ENCODE measurements at places on chromosomes 6 and 20.

DNA sequence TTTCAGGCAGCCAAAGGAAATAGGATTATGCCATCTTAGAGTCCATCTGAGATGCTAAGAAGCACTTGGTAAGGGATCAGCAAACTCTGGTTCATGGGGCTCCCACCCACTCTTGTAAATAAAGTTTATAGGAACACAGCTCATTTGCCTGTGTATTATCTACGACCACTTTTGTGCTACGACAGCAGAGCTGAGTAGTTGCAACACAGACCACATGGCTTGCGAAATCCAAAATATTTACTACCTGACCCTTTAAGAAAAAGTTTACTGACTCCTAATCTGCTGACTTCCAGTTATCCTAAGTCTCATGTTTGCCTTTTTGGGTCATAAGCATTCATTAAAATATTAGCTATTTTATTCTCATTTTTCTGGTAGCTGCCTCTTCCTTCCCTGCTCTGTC, 859.0 kb downstream of the QKI start:
- no peak for DNase-seq

- no peak for DNase-seq
Measured at GRCh38 chr6:15484821-15485220, 178.0 kb downstream of the DTNBP1 start.

DNA sequence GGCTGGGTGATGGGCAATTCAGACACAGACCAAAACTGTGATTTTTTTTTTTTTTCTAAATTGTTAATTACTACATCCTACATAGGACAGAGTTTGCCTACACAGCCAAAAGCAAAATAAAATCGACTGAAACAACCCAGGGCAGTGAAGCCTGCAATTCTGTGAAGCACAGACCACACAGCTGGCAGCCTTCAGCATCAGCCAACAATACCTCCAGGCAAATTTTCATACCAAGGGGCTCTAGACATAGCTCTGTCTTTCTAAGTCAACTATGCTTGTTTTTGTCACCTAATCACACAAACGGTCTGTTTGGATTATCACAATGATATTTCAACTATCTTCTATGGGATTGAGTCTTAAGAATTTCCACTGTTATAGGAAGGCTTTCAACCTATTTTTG, 17.6 kb downstream of the RMND1 start:
- no peak for DNase-seq

GRCh38 chr6:125953502-125953875, 3.1 kb upstream of the HINT3 start:
- no peak for DNase-seq

GRCh38 chr20:4545526-4545925, 176.2 kb upstream of the PRND start:
- no peak for DNase-seq

DNA sequence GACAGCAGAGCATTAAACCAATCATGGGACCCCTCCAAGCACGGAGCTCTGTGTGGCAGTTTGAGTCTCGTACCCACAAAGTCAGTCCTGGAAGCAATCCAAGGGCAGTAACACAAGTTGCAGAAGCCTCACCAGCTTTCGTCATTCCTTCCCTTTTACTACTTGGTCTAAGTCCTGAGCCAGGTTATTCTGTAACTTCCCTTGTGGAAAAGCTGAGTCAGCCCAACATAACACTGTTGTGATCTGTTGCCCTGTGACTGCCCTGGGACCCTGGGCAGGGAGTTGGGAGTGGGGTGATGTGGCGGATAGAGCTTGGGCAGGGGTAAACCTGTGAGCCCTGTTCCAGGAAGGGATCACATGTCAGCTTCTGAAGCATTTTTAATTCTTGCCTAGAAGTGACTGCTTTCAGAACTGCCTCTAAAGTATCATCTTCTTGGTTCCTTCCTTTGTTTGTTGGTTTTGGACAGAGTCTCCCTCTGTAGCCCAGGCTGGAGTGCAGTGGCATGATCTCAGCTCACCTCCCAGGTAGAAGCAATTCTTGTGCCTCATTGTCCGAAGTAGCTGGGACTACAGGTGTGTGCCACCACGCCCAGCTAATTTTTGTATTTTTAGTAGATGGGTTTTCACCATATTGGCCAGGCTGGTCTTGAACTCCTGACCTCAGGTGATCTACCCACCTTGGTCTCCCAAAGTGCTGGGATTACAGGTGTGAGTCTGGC, 183.7 kb upstream of the JAG1 start:
- no peak for DNase-seq

DNA sequence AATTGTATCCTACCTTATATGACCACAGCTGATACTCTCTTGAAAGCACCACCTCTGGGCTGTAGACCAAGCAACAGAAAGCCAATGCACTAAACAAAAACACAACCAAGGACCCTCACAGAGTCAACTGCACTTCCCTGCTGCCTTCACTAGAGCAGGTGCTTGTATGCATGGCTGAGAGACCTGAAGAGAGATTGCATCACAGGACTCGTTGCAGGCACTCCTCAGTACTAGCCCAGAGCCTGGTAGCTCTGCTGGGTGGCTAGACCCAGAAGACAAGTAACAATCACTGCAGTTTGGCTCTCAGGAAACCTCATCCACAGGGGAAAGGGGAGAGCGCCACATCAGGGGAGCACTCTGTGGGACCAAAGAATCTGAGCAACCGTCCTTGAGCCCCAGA, 521.6 kb upstream of the IMPG1 start:
- no peak for DNase-seq

- no peak for DNase-seq
Measured at GRCh38 chr6:150177952-150178520, 35.2 kb downstream of the PPP1R14C start.

GRCh38 chr20:36485286-36485685, 56.0 kb upstream of the MYL9 start:
- DNase-seq = no peak

- DNase-seq = no peak
Measured at GRCh38 chr20:32582659-32583580, 2.2 kb downstream of the NOL4L start.

DNA sequence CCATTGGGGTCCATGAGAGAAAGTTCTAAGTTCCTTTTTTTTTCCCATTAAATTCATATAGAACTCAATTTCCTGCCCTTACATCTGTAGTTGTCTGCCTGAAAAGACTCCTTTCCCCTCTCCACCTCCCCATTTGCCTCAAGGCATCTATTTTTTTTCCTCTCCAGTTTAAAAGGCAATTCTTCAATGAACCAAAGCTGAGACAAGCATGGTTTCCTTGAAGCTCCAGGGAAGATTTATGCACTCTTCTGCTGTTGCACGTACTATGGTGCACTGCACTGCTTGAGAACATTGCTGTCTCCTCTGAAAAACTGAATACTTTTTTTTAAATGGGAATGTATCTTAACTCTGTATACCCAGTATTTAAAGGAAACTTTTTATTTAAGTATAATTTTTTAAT, 465.2 kb downstream of the CD83 start:
- DNase-seq = no peak

DNA sequence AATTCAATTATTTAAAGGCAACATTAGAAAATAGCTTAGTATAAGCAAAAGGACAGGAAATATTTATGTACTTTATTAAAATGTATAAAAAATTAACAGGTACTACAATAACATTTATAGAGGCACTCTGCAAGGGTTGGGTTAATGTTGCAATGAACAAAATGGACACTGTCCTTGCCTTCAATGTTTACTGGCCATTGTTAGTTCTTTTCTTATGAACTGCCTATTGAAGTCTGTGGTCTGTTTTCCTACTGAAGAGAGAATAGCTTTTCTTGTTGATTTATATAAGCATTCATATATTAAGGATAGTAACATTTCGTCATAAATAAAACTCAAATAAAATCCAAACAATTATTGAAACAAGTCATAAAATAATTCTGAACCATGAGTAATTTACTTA, 135.3 kb upstream of the BEND6 start:
- no peak for DNase-seq

DNA sequence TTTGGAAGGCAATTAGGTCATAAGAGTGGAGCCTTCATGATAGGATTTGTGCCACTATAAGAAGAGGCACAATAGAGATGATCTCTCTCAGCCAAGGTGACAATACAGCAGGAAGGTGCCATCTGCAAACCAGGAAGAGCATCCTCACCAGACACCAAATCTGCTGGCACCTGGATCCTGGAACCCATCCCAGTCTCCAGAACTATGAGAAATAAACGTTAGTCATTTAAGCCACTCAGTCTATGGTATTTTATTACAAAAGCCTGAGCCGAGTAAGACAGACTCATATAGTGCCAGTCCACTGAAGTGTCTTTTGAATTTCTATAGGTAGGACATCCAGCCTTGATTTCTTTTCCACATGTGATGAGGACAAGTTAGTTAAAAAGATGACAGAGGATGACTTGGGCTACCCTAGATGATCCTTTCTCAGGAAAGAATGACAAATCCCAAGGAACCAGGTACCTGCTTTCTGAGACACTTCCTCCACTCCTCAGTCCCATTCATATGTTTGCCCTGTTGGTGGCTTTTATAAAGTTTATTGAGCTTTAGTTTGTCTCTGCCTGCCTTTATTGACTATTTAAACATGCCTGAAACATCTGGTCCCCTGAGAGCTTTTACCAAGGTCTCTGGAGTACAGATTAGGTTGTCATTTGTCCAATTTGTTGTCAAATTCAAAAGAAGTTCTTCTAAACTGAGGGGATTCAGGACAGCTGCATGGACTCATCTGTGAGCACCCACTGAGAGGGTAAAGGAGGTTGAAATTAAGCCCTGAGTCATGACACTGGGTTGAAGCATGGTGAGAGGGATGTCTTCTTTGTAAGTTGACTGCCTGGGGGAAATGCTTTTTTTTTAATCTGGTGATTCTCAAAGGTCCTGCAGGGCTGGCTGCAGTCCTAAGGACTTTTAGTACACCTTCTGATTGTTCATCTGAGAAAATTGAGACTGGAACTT, 165.0 kb upstream of the PLCB4 start:
- DNase-seq = no peak

DNA sequence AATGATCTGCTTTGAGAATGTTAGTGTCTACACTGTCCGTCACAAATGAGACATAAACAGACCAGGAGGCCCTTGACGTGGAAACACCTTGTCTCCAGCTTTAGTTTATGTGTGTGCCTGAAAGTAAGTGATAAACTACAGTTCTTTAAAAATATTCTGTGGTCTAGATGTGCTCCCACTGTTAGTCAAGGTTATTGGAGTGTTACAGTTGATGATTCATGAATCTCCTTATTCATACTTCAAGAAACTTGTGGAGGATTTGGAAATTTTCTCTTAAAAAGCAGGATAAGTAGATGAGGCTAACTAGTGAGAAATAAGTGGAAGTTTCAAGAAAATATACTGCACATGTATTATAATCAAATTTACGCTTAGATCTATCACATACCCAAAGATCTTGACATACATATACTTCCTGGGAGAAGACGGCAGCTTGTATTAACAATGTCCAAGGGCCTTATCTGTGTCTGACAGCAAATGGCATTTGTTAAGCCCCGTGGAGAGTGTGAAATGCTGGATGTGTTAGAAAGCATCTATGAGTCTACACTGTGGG, 90.5 kb upstream of the MBOAT1 start:
- DNase-seq = no peak

DNA sequence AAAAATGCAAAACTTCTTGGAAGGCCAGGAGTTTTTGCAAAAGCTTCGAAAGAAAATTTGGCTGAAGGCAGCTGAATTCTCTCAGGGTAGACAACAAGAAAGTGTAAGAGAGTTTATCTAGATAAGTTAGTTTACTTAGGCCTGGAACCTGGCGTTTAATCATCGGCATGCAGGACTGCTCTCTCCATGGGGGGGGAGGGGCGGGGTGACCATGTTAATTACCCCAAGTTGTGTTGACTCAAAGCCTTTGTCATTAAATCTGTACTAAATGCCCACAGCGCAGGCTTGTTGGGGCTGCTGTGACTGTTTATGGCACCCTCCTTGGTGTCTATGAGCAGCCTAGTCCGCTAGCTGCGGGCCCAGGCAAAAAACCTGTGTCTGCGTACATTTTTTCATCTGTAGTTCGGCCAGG, 20.1 kb upstream of the ZNF451 start:
- DNase-seq = no peak

DNA sequence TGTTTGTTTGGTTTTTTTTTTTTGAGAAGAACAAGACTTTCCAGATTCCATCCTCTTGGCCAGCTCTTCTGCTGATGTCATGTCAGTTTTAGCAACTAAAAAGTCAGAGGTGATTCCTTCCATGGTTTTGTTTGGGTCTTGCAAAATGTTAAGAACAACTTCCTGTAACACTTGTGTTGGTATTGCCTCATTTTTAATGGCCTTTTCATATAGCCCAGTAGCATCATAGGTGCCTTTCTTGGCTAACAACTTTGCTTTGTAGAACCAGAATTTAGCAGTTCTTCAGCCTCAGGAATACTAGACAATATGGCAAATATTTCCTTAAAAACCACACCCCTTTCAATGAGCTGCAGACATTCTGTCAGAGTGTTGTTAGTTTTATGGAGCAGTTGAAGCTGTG, 99.5 kb upstream of the SIRPG start:
- DNase-seq = no peak

GRCh38 chr6:44234101-44235025, 11.0 kb downstream of the SLC29A1 start:
- DNase-seq = no peak

DNA sequence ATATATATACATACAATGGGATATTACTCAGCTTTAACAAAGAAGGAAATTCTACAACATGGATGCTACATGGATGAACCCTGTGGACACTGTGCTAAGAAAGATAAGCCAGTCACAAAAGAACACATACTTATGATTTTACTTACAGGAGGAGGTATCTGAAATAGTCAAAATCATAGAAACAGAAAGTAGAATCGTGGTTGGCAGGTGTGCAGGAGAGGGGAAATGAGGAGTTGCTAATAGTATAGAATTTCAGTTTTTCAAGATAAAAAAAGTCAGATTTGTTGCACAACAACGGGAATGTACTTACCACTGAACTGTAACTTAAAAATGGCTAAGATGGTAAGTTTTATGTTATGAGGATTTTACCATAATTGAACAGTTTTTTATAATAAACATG, 706.3 kb downstream of the TFAP2A start:
- DNase-seq = no peak

DNA sequence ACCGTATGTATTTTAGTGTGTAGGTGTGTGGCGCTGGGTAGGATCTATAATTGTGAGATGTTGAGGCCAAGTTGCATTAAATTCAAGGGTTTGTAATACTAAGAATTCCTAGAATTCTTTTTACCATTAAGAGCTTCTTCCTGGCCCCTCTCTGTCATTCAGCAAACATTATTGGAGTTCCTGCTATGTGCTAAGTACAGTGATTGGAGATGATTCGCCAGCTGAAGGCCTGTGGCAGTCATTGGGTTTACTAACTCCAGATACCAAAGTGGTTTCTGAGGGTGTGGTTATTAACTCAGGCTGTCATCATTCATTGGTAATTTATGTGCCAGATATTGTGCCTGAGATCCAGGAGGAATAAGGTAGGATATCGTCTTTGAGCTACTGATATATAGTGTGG, 167.1 kb downstream of the LAMA2 start:
- no peak for DNase-seq

All from stimulated activated CD4-positive, alpha-beta T cell treated with anti-CD3 and anti-CD28 coated beads, Interleukin-1b, Interleukin-23, amount 100 ng/mL, for 24 hours (primary cell).